ENCODE measurements at places on chromosomes 13 and 19.
A peak's percentile ranks its signal among the peaks of the same experiment; 100 is the strongest.

- no peak for DNase-seq
Observed at GRCh38 chr13:106696140-106696539, 128.2 kb upstream of the ARGLU1 start.

- no peak for DNase-seq
Observed at GRCh38 chr13:24865163-24865953, 101.4 kb downstream of the RNF17 start.

GRCh38 chr13:42494157-42494556 is 79.8 kb upstream of the TNFSF11 start:
- DNase-seq, result no peak

- no peak for DNase-seq
Observed at GRCh38 chr13:51191743-51192142, 30.5 kb upstream of the FAM124A start.

- DNase-seq, result no peak
Observed at GRCh38 chr19:16790051-16790450, 39.1 kb upstream of the SIN3B start.

DNA sequence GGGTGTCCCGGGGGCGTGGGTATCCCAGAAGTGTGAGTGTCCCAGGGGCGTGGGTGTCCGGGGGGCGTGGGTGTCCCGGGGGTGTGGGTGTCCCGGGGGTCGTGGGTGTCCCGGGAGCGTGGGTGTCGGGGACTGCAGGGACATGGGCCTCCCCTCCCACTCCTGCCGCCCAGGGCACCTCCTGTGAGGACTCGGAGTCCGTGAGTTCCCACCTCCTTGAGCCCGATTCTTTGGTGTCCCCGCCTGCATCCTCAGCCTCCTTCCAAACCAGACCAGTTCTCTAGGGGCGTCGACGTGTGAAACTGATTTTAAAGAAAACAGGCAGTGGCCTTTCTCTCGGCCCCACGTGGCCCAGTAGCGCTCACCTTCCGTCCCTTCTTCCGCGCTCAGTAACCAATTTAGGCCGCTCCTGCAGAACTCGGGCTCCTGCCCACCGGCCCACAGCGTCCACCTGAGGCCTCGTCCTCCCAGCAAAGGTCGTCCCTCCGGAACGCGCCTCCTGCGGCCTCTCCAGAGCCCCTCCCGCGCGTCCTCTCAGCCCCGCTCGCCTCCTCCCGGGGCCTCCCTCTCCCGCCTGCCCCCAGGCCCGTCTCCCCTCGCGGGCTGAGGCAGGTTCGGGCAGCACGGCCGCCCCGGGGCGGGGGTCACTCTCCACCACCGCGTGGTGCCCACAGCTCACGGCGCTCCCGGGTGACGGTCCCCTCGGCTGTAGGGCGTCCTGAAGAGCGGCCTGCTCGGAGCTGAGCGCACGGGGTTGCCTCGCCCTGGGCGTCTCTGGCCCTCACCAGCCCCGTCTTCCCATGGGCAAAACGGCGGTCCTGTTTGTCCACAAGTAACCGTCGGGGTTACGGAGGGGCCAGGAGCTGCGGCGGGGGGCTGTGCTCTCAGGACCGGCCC is 3.8 kb downstream of the F7 start:
- DNase-seq, result no peak

GRCh38 chr13:39461685-39462266 is 141.2 kb downstream of the LHFPL6 start:
- DNase-seq, result no peak

GRCh38 chr19:8483165-8483564 is 19.3 kb downstream of the PRAM1 start:
- DNase-seq, result no peak

GRCh38 chr19:41457241-41457640 is 14.3 kb downstream of the ERICH4 start:
- no peak for DNase-seq

- no peak for DNase-seq
Observed at GRCh38 chr13:27988520-27988919, at the start of gene URAD. TSS of gene URAD (minus strand) at chr13:27988693. CDS start at chr13:27988637, 56 bp downstream.

DNA sequence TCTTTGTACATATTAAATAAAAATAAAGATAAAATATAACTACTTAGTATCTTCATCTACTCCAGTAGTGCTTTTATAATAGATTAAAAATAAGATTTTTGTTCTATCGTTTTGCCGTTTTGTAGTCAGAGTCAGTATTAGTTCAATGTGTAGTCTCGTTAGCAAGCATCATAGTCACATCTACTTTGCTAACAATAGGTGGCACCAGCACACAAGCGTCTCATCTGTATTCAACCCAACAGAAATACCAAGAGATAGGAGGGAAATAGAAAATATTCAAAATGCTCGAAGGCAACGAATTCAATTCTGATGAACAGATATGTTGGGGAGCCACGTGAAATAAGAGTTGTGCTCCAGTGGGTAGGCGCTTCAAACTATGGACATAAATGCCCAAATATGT is 21.4 kb upstream of the MICU2 start:
- no peak for DNase-seq

GRCh38 chr13:95050800-95051615 is 250.2 kb downstream of the ABCC4 start:
- no peak for DNase-seq

DNA sequence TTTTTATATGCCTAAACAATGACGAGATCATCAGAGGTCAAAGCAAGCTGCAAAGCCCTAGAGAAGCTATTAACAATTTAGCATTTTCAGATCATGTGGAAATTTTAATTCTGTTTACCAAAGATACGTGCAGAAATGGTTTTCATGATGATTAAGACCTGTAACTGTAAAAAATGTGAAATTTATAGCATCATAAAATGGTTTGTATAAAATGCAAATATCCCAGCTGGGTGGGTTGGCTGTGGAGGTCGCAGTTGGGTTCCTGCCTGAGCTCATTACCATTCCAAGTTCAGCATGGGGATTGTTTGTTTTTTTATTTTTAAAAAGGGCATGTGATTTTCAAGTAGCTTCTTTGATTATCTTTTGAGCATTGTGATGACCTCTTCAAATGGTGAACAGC is 47.9 kb upstream of the SIAH3 start:
- DNase-seq, result no peak

DNA sequence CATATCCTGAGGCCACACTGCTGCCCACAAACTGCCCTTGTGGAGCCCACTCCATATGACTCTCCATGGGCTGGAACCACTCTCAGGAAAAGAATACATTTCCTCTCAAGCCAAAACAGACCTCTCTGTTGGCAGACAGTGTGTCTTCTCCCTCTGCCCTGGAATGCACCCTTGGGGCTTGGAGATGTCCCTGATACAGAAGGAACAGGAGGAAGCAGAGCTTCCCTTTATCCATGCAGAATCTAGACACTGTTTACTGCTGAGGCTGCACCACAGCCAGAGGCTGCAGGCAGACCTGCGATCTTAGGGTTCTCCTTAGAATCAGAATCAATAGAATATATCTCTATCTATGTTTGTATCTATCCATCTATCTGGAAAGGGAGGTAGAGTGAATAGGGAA is 26.8 kb upstream of the CYP4F8 start:
- no peak for DNase-seq

DNA sequence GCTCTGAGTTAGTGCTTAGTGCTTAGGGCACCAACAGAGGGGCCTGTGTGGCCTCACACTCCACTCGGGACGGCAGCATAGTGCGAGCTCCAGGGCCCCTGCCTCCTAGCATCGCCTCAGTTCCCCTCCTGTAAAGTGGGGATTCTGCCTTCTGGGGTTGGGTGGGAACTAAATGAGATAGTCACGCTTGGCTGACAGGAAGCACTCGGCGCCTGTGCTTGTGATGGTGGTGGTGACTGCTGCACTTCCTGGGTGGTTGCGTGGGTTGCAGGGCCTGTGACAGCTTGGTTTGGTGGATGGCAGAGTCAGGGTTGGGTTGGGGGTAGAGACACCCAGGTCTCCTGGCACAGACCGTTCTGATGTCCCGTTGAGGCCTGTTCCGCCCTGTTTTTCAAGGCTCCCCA is 7.7 kb downstream of the PLEKHF1 start:
- DNase-seq, result peak; percentile 48

DNA sequence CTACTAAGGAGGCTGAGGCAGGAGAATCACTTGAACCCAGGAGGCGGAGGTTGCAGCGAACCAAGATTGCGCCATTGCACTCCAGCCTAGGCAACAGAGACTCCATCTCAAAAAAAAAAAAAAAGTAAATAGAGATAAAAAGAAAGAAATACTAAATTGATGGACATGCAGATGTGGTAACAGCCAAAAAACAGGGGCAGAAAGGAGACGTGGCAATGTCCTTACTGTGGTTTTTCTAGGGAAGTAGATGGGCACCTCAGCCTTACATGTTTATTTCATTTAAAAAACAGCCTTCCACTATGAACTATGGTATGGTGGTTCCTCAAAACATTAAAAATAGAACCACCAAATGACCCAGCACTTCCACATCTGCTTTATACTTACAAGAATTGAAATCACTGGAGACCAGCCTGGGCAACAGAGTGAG is 6.5 kb upstream of the EIF3G start:
- no peak for DNase-seq

DNA sequence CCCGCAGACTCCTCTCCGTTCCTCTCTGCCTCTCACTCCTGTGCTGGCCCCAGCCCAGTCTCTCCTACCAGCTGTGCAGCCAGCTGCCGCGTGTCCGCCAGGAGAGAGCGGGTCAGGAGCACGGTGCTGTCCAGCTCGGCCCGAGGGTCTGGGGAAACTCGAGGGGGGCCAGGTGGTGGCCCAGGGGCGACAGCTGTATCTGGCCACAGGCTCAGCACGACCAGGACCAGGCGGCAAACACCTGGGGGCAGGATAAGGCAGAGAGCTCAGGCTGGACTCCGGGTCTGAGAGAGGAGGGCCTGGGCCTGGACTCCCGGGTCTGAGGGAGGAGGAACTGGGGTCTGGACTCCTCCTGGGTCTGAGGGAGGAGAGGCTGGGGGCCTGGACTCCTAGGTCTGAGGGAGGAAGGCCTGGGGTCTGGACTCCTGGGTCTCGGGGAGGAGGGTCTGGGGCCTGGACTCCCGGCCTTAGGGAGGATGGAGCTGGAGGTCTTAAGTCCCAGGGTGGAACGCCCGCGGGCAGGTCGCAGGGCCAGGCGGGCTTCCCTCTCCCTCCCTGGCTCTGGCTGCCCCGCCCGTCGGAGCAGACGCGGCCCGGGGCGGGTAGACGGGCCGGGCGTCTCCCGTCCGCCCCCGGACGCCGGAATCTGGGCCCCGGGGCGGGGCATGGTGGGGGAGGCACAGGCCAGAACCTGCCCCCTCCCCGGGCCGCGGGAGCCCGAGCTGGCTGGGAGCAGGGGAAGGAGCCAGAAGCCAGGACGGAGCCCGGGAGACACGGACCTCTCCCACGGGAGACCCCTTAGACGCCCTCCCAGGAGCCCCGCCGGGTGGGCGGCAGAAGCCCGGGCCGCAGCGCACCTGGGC is 1.3 kb downstream of the IL11 start:
- DNase-seq, result no peak

DNA sequence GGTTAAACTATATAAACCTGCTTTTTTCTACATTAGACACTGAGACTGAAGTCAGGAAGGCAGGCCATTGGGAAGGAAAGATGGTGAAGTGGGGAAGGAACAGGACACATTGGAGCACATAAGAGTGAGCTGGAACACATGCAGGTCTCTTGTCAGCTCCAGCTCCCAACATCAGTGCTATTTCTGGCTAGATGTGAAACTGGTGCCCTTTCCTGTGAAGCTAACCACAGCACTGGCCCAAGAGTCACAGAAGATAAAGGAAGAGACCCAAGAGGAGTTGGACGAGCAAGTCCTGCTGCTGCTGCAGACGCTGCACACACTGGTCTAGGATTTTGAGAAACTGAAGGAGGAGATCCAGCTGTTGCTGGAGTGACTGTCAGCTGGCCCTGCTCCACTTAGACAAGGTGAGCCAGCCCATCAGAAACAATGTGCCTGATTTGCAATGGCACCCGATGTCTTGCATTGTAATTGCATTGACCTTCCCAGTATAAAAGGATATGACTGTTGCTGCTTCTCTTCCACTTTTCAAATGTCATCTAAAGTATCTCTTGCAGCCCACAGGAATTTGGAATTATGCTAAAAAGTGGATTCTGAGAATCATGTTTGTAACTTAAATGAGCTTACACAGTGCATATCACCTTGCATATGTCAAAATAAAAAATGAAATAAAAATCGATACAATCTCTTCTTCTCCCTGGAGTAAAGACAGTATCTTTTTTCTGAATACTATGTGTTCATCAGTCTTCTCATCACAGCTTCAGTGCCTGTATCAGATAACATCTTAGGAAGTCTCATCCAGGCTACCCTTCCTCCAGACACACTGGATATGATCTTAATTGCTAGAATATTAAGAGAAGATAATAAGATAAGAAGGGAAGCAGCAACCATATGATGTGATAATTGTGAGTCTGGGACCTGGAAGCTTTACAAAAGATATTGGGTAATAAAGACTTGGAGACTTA is 230.7 kb upstream of the SPRY2 start:
- DNase-seq, result no peak

GRCh38 chr19:4019578-4019977 is 12.0 kb downstream of the PIAS4 start:
- no peak for DNase-seq

- DNase-seq, result no peak
Observed at GRCh38 chr19:19514215-19514657, 1.1 kb downstream of the TSSK6 start.
